ENCODE measurements at places on chromosomes 7 and 10.

DNA sequence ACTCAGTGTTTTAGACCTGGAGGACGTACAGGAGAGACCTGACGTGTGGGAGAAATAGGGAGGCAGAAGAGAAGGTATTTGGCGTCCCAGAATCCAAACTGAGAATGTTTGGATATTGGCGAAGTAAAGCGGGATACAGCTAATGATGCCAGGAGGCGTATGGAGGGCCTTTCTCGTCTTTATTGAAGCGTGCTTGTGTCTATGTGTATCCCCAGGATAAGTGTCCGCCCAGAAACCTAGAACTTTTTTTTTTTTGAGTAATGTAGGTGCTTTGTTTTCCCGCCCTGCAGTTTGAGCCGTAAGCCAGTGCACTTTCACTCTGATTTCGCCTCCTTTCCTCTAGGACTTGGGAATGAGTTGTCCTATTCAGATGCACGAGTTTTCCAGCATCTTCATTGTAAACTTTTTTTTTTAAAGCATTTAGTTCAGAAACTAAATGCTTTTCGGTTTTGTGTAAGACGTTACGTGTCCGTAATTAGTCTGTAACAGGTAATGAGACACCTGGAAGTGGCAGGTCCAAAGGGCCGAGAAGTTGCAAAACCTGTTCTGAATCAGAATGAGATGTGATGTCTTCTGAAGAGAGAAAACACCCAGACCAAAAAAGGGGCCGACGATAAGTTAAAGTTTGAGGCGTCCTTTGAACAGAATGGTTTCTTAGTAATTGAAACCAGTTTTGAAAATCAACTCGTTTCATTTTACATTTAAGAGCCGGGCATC is 746 bp downstream of the ARL5B start:
- no peak for DNase-seq

DNA sequence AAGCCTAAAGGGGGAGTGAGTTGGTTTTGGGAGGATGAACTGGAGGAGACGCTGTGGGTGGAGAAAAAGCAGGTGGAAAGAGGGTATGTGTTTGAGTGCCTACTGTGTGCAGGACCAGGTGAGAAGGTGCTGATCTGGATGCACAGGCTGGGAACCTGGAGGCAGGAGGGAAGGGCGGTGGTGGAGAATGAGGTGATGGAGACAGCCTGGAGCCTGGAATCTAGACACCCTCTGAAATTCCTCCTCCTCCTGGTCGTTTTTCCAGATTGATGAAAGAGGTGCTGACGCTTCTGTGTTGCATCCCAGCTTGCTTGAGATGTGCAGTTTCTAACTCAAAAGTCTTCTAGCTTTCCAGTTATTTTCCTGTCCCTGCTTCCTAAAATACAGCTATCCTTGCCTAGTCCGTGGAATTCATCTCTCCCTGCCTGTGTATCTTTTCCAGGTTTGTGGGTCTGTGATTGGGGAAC is 67.5 kb downstream of the LRMDA start:
- no peak for DNase-seq

GRCh38 chr7:41915871-41916270 is 213.0 kb upstream of the INHBA start:
- no peak for DNase-seq

DNA sequence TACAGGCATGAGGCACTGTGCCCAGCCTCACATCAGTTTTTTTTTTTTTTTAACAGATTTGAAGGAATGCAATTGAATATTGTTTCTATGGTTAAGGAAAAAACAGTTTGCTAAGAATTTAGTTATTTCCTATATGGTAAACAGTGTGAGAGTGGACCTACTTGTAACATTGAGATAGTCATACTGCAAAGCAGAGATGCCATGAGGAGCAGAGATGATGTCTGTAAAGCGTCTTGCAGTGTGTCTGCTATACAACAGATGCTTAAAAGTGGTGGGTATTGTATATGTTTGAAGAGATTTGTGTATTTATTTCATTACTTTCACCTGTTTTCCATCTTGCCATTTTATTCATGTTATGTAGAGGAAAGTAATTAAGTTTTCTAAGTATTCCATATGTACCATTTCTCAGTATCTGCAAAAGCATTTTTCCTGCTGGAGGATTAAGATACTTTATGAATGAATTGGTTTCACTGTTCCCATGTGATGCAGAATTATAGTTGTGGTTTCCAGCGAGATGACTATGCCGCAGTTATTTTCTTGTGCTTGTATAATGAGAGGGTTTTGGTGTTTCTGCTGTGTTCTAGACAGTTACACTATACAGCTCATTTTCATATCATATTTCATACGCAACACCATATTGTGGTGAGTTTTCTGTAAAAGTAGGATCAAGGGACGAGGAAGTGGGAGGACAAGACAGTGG is 26.6 kb downstream of the TET1 start:
- no peak for DNase-seq

DNA sequence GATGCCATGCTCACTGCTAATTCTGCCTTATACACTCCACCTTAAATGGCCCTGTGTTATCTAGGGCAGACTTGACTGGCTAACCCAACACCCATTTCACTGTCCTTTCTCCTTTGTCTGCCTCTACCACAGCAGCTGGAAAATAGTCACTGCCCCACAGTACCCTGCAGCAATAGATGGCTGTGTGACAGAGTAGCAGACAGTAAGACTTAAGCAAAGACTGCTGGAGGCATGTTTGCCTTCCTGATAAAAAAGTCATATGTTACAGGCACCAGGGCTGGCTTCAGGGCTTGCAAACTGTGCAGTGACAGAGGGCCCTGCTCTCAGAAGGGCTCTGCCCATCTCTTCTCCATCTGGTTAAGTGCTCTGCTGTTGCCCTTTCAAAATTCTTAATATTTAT is 332.6 kb upstream of the GHITM start:
- no peak for DNase-seq

GRCh38 chr7:30450240-30450982 is 28.2 kb downstream of the NOD1 start:
- DNase-seq, result no peak

DNA sequence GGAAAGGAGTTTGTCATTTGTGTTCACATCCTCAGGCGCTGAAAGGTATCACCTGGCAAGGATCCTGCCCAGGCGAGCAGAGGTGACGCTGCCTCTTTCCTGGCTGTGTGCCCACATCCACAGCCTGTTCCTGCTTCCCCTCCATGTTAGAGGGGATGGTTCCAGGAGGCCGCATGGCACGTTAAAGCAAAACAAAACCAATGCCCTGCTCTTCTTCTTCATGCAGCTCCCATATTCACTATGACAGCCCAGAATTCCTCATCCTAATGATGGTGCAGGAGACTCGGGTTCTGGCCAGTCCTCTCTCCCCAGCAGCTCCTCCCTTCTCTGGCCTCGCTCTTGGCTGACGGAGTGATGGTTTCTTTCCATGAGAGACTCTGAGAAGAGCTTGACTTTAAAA is 678.5 kb upstream of the ANKRD30A start:
- no peak for DNase-seq

GRCh38 chr10:12709521-12709963 is 292.0 kb downstream of the CCDC3 start:
- no peak for DNase-seq

- DNase-seq, result no peak
These were observed 78.8 kb downstream of the MTPAP start for GRCh38 chr10:30270247-30270646.

DNA sequence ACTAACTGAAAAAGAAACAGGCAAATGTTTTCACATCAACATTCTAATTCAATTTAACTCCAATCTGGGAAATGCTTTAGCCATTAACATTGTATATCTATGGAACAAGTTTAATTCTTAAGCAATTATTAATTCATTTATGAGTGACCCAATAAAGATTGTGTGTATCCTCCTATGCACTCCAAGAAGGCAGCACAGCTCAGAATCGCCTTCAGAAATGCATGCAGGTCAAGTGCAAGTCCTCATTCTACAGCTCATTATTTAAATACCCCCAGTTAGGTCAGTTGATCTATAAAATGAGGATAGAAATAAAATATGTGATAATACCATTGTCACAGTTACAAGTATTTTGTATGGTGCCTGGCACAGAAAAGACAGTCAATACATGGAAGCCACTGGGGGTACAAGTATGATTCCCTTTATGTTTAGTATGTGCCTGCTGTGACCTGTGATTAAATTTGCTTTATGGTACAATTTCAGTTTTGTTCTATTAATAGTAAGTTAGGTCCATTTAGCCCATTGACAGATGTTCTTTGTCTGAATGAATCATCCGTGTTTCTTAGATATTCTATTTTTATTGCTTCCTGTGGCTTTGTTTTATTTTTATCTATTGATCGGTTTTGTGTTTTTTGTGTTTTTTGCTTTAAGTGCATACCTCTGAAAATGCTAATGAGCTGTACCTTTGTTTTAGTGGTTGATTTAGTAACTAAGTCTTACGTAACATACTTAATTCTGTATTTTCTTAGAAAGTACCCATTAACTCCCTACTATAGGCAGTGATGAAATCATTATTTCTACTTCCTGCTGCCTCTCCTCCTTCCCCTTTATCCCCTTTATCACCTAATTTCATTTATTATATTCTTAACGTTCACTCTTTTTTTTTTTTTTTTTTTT is 42.8 kb downstream of the CPXM2 start:
- no peak for DNase-seq

- DNase-seq, result peak; percentile 21
These were observed 75.9 kb downstream of the RGS10 start for GRCh38 chr10:119466655-119467054.

GRCh38 chr10:125857185-125857760 is 23.8 kb downstream of the DHX32 start:
- DNase-seq, result no peak

DNA sequence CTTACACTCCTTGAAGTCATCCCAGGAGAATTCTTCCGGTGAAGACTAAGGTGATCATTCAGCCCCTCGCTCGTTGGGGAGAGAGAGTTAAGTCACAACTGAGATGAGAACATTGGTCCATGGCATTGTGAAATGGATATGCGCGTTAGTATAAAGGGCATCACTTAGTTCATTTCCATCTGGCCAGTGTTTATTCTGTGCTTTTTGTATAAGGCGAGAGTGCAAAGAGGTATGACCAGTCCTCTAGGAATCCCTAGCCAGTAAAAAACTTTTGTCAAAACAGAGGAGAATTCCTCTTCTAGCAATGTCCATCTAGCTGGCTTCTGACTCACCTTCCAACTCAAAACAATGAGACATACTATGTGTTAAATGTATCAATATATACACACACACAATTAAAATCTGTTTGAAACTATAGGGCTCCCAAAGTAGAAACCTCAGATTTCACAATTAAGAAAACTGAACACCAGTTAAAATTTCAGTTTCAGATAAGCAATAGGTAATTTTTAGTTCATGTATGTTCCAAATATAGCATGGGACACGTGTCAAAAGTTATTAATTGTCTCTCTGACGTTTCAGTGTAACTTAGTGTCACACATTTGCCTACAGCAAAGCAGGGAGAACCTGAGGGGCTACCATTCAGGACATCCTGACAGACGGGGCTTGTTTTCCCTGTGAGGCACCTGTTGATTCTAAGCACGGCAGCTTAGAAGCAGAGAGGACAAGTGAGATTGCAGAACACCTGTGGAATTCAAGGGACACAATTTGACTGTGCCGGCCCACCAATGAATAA is 158.9 kb downstream of the KLF6 start:
- DNase-seq, result no peak

- DNase-seq, result peak; percentile 47
These were observed 23.9 kb downstream of the SCD start for GRCh38 chr10:100370714-100371481.

GRCh38 chr10:91521439-91521838 is 111.3 kb downstream of the HECTD2 start:
- DNase-seq, result no peak

DNA sequence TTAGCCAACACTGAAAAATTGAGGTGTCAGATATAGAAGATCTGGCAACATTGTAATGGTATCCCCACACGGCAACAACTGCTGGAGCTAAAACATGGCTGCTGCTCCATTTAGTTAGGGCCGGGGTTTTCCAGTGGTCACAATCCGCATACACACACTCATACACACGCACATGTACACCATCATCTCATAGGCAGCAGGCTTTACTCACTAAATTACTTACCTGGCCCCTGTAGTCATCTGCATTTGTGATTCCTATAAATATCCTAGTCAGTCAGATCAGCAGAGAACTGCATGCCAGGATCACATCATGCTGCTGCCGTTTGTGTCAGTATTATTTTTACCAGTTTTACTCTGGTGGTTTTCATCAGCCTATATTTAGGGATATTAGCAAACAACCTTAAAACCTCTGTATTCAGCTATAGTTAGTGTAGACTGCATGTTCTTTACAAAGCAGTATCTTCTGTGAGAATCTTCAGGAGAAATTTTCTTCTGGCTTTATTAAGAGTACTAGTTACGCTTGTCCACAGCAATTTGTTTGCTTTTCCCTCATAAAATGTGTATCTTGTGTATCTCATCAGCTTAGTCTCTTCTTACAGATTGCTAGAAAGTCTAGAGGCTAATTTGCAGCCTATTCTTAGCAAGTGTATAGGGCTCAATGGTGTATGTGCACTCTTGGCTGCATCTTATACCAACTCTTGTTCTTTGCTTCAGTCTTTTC is 38.3 kb upstream of the PTPN12 start:
- no peak for DNase-seq

- no peak for DNase-seq
These were observed 412.7 kb upstream of the ANKRD30A start for GRCh38 chr10:36712695-36713094.

DNA sequence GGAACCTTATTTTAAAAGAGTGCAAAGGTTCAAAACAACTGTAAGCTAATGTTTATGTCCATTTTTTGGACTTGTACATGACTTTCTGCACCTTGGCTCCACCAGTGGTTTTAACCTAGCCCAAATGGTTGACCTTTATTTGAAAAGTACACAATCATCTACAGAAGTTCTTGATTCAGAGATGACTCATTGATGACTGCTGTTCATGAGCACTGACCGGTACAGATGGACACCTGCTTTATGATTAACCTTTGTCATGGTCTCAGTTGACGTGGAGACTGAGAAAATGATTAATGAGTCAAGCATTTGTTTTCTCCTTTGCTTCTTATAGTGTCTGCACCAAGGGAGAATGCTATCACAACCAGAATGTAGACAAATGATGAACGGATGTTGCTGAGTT is 55.7 kb upstream of the PTER start:
- DNase-seq, result no peak

- no peak for DNase-seq
These were observed 6.4 kb downstream of the CYP3A7 start for GRCh38 chr7:99728615-99729014.

GRCh38 chr10:6987536-6987945 is 407.5 kb upstream of the PRKCQ start:
- DNase-seq, result no peak

- DNase-seq, result no peak
These were observed 924.5 kb upstream of the MBL2 start for GRCh38 chr10:53697038-53697437.

Data from stimulated activated CD4-positive, alpha-beta T cell treated with anti-CD3 and anti-CD28 coated beads, Interleukin-15, amount 100 ng/mL, for 48 hours (primary cell).